ENCODE measurements at places on chromosomes 1 and 21.

DNA sequence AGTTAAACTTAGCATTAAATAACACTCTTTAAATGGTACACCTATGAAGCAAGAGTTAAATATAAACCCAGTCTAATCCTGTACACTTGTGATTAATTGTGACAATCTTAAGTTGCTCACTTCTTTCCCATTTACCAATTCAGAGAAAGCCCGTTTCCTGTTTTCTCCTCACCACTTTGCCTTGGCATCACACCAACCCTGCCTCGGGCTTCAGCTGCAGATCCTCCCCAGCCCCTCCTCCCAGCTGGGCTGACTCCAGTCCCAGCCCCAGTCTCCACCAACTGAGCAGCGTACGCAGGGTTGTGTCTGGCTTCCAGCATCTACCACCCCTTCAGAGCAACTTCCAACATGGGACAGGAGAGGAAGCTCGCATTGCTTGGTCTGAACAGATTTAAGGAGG is 4.1 kb downstream of the PYCR2 start:
- no peak for DNase-seq

- DNase-seq = no peak
Measured at GRCh38 chr1:91153341-91153740, 131.5 kb upstream of the ZNF644 start.

DNA sequence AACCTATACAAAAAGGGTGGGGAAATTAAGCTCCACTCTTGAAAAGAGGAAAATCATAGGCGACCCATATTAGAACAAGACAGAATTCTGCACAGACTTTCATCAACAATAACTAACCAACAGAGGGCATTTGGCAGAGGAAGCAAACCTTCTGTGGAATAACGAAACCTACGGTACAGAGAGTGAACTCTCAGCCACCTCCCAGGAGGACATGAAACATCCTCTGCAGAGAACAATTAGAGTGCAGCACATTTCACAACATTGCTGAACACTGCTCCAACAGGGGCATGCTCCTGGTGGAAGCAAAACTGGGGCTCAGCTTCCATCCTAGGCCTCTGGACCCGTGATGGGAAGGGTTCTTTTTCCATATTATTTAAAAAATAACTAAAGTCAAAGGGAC is 110.9 kb downstream of the KCNJ15 start:
- no peak for DNase-seq

DNA sequence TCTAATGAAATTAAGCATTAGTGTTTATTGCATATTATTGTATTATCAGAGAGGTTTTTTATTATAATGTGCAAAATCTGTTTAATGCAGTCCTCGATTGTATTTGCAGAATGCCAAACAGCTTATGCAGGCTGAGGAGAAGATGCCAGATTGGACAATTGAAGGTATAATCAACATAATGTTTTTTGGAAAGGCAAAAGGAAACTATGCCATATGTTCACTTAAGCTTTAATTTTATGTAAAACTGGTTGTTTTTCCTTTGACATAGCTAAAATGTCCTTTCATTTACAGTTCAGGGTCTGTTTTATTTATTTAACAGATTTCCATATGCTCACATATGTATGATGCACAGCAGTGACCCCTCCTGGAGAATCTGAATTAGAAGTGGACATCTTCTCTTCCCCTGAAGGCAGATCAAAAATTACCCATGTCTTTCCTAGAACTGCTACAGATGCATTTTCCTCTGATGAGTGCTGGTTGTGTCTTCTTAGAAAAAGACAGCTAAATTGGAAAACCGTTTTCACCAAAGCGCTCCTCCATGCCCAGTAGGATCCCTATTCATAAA is 143.5 kb upstream of the USH2A start:
- no peak for DNase-seq

DNA sequence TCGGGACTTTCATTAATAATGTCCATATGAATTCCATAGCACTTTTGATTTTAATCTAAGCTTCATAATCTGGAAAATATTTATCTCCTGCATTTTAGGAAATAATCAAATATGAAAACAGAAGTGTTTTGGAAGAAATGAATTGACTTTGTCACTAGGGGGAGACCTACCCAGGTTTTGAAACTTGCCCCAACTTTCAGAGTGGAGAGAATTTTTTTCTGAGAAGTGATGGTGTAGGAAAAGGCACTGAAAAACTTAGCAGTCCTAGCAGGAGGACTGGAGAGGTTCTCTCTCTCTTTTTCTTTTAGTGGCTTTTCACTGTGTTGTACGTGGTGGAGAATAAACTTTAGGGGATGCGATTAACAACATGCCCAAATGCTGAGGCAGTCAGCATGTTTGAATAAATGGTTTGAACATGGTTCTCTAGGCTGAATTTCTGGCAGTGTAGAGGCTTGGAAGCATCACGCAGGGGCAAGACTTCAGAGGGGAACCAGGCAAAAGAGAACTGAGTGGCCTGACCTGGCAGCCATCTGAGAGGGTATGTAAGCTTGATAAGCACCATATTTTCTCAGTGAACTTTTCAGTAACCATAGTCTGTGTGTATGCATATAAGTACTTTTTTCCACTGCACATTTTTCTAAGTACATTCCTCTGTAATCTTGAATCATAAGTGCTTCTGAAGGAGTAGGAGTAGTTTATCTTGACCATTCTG is 68.3 kb upstream of the NEK7 start:
- no peak for DNase-seq

DNA sequence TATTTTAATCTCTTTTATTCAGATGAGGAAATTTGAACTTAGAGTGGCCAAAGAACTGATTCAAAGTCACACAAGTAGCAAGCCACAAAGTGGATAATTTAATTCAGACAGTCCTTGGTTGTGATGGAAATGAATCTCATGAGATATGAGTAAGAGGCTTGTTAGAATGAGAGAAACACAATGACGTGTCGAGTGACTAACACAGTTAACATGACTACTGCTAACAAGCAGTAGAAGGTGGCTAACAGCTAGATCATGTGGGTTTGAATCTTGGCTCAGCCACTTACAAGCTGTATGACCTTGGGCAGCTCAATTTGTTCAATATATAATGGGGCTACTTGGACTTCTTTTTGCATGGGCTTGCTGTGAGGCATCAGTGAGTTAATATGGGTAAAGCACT is 104.5 kb upstream of the LMO4 start:
- no peak for DNase-seq

DNA sequence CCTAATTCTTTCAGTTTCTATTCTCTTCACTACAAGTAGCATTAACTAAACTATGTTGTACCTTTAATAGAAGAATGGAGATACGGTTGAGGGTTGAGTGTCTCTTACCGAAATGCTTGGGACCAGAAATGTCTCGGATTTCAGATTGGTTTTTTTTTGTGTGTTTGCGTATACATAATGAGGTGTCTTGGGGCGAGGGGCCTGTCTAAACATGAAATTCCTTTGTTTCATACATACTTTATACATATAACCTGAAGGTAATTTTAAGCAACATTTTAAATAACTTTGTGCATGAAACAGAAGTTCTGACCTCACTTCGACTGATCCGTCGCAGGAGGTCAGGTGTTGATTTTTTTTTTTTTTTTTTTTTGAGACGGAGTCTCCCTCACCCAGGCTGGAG is 36.3 kb upstream of the MYOCOS start:
- no peak for DNase-seq

GRCh38 chr1:43420874-43421273 is 31.2 kb downstream of the SZT2 start:
- no peak for DNase-seq

GRCh38 chr1:117284399-117285215 is 73.9 kb upstream of the VTCN1 start:
- DNase-seq = no peak

- DNase-seq = no peak
Measured at GRCh38 chr1:199290186-199290585, 651.3 kb downstream of the PTPRC start.

- DNase-seq = no peak
Measured at GRCh38 chr1:46134660-46135331, 2.4 kb upstream of the PIK3R3 start.

DNA sequence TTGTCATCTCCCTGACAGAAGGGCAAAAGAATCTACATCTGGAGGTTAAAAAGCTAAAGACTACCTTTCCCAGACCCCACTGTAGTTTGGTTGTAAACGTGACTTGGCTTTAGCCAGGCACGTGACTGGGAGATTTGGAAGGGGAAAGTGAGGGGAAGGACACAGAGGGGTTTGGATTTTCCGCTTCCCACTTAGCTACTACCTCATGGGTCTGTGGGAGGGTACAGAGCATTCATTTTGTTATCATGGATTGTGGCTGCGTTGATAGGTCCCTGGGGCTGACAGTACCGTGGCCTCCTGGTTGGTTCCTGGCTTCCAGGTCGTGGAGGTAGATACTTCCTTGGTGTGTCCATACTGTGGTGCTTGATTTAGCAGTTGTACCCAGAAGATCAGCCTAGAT is 2.6 kb downstream of the CHD1L start:
- DNase-seq = no peak

- no peak for DNase-seq
Measured at GRCh38 chr1:161179698-161180097, 2.4 kb upstream of the B4GALT3 start.

DNA sequence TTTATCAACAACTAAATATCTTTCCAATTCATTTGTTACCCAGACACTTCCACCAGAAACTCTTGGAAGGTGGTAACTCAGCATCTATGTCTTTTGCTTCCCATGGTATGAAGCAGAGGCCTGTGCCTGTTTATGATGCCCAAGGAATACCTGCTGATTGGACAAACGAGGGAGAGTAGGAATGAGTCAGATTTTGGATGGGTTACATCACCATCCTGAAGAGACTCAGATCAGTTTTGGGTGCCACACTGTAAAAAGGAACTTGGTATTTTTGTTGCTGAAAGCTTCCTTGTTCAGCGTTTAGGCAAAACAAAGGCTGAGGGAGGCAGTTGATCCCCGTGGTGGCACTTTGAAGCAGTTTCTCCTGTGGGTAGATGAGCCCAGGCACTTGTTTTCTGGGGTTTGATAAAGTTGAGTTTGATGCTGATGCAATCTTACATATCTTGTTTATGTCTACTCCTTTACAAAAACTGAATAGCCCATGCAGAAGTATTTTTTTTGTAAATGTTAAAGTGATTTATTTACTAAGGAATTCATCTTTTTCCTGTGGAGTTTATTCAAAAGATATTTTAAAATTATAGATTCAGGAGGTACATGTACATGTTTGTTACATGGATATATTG is 26.7 kb upstream of the CYP4X1 start:
- no peak for DNase-seq

DNA sequence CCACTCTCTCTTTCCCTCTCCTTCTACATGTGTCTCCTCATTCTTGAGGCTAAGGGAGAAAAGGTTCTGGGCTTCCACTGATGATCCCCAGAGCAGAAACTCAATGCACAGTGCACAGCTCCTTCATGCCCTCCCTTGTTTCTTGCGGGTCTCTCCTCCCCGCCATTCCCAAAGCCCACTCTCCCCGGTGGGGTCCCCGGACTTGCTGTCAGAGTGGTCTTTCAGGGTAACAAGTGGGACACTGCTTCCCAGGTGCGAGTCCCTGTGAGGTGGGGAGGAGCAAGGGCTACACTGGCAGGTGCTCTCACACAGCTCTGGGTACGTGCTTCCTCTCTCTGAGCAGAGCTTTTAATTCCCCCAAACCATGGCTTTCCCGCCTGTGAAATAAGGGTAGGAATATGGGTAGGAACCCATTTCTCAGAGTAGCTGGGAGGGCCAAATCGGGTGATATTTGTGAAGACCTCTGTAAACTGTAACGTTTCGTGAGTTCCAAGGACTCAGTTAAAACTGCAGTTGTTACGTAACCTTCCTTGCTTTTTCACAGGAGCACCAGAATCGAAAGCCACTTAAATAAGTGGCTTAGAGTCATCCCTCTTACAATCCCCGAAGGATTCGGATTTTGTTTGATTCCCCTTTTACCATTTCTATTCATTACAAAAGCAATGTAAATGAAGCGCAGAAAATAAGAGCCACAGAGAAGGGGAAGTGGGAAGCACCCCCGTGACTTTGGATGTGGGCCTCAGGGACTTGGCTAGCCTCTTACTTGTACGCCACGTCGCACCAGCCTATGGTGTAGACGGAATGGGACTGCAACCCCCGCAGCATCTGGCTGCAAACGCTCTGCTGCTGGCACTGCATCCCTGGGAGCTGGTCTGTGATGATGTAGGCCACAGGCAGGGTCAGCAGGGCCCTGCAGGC is 6.2 kb downstream of the PGLYRP3 start:
- DNase-seq = no peak

- DNase-seq = no peak
Measured at GRCh38 chr21:41121785-41122415, 46.1 kb upstream of the BACE2 start.

GRCh38 chr1:30751830-30752650 is 5.5 kb downstream of the LAPTM5 start:
- no peak for DNase-seq

DNA sequence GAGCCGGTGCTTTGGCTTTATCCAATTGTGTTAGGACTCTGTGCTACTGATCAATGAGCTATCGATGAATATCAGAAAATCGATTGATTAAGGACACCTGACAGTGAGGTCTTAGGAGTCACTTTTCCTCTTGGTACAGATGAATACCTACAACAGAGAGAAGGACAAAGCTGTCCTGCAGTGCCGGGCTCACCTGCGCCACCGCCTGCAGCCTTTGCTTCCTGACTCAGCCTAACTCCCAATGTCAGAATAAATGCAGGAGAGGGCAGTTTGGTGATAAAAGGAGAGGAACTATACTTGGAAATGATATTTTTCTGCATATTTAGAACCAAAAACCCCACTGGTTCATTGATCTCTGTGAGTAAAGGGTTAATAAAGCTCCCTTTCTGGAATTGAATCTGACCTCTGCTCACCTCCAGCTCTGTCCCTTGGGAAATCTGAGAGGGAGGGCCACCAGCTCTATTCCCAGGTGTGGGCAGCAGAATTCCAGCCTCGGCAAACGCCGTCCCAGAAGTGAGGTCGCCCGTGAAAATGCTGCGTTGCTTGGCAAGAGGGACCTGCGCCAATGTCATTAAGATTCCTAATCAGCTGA is 39.3 kb downstream of the POFUT2 start:
- no peak for DNase-seq

DNA sequence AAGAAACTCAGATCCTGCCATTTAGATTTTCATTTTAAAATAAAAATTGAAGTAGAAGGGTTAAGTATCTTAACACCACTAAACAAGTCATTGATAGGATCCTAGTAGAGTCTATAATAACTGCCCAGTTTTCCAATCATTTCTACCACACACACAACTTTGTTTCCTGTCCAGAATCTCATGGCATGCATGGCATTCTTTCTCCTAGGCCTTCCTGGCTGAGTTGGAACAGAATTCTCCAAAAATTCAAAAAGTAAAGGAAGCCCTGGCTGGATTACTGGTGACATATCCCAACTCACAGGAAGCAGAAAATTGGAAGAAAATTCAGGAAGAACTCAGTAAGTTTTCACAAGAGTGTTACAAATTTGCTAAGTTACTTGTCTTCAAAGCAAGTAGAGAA is 111.4 kb upstream of the BMP8A start:
- no peak for DNase-seq

- DNase-seq = no peak
Measured at GRCh38 chr1:55712148-55712547, 497.0 kb upstream of the USP24 start.

DNA sequence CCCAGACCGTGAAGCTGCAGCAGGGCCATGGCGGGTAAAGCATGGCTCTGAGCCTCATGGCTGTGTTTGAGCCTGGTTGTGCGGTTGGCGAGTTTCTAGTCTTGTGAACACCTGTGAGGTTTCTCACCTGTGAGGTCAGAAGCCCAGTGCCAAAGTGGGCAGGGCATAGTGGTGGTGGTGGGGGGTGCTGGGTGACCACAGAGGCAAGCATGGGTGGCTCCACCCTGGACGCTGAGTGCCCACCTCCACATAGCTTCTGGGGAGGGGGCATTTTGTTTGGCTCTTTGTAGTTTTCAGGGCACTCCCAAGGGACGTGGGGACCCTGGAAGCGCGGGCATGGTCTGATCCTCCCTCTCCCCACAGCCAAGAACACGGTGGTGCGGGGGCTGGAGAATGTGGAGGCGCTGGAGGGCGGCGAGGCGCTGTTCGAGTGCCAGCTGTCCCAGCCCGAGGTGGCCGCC is 91.1 kb downstream of the TRIM11 start:
- DNase-seq = no peak

All from stimulated activated CD4-positive, alpha-beta T cell treated with anti-CD3 and anti-CD28 coated beads, Interleukin-1b, Interleukin-23, amount 100 ng/mL, for 1 hour (primary cell).